ENCODE measurements at places on chromosomes 1 and 21.

GRCh38 chr1:95278173-95279006 lies 44.4 kb downstream of the RWDD3 start:
- DNase-seq: no peak

GRCh38 chr1:156937883-156938282 lies 17.5 kb downstream of the LRRC71 start:
- no peak for DNase-seq

DNA sequence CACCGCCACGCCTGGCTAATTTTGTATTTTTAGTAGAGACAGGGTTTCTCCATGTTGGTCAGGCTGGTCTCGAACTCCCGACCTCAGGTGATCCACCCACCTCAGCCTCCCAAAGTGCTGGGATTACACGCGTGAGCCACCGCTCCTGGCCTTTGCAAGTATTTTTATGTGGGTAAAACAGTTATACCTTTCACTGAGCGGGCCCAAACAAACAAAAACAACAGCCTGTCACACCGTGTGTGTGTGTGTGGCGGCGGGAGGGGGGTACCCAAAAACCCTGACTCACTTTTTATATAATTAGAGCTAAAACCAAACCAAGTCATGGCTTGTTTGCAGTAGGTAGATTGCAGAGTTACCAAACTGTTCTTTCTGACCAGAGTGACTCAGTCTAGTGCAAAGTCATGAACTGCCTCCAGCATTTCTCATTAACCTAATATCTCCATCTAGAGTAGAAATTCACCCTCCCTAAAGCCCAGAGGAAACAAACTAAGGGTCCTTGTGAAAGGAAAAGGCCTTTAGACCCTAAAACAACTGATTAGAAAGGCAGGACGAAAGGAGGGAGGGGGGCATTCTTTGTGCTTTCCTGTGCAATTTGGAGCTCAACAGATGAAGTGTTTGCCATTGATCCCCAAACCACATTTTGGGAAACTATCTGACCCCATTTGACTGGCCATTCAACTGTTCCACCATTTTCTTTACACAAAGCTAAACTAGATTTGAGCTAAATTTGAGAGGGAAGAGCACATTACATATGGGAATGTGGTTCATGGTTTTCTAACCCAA lies 181.0 kb downstream of the DHRS3 start:
- DNase-seq: no peak

DNA sequence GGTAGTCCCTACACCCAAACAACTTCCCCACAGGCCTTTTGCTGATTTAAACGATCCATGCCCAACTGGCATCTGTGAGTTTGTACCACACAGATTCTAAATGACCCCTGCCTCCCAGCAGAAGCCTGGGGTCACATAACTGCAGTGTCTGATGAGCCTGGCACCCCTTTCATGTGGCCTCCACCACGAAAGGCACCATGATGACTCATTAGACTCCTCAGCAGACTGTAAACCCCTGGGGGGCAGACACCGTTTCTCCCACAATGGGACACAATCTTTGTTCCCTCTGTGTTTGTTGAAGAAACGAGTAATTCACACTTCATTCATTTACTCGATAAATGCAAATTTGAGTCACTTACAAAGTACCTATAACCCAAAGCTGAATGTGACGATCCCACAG lies 81.6 kb downstream of the CCDC185 start:
- DNase-seq: no peak

DNA sequence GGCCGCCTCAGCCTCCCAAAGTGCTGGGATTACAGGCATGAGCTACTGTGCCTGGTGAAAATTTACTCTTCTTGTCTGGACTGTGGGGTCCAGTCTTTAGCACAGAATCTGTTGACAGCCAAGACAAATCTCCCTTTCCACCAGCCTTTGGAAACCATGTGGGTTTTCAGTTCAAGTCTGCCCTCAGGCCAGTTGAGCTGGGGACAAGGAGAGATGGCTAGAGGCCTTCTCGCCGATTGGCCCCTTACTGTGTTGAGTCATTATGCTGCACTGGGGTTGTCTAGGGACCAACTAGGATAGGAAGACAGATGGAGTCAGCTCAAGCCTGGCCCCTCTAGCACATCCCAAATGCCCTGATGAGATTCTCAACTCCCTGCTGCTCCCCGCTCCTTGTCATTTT lies 8.6 kb upstream of the NKAIN1 start:
- no peak for DNase-seq

DNA sequence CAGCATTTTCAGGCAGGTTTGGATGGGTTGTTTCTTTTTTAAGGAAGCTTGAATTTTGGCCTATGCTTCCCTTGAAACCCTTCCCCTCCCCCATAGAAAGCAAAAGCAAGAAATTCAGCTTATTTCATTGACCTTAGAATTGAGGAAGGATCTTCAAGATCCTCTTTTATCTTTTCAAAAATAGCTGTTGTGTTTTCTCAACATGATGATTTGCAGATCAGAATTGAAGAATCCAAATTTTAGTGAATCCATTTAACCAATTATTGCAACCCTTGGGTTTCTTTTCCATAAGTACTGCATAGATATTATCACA lies 73.7 kb downstream of the LRRC8C start:
- DNase-seq: no peak

GRCh38 chr1:245688536-245689453 lies 534.0 kb downstream of the KIF26B start:
- DNase-seq: no peak

GRCh38 chr1:70674941-70675685 lies 264.0 kb downstream of the CTH start:
- no peak for DNase-seq

DNA sequence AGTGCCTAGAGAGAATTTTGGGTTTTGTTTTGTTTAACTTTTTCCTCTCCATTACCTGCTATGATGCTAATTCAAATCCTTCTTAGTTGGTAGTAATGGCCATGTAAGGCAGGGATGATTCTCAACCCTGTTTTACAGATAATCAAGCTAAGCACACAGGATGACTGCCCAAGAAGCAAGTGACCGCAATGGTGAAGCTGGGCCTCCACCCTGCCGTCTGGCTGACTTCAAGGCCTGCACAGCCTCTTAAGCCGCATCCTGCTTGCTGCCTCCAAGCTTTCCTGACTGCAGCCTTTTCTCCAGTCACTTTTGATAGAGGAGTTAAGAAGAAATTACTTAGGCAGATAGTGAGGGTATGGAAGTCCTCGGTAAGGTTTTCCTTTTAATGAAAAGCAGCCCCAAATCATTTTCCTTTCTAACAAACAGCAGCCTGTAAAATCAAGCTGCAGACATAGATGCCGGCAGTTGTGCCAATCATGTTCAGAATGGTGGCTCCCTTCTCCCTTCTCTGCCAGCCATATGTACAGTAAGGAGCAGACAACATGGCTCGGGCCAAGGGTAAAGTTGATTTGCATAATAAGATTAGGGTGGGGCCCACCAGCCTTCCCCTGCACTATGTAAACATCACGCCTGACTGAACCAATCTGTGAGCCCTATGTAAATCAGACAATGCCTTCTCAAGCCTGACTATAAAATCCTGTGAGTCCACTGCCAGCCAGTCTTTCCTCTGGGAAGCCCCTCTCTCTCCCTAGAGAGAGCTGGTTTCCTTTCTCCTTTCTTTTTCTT lies 8.8 kb upstream of the CTBS start:
- no peak for DNase-seq

- DNase-seq: no peak
Measured at GRCh38 chr1:163561580-163562295, 240.0 kb downstream of the NUF2 start.

- no peak for DNase-seq
Measured at GRCh38 chr1:26972390-26972789, 12.1 kb upstream of the KDF1 start.

- DNase-seq: no peak
Measured at GRCh38 chr1:112247036-112247597, 148.9 kb upstream of the CTTNBP2NL start.

- no peak for DNase-seq
Measured at GRCh38 chr1:2547210-2548067, 8.7 kb upstream of the TNFRSF14 start.

GRCh38 chr1:154760469-154760933 lies 109.6 kb downstream of the KCNN3 start:
- DNase-seq: no peak

GRCh38 chr1:60637651-60638050 lies 444.7 kb upstream of the NFIA start:
- no peak for DNase-seq

DNA sequence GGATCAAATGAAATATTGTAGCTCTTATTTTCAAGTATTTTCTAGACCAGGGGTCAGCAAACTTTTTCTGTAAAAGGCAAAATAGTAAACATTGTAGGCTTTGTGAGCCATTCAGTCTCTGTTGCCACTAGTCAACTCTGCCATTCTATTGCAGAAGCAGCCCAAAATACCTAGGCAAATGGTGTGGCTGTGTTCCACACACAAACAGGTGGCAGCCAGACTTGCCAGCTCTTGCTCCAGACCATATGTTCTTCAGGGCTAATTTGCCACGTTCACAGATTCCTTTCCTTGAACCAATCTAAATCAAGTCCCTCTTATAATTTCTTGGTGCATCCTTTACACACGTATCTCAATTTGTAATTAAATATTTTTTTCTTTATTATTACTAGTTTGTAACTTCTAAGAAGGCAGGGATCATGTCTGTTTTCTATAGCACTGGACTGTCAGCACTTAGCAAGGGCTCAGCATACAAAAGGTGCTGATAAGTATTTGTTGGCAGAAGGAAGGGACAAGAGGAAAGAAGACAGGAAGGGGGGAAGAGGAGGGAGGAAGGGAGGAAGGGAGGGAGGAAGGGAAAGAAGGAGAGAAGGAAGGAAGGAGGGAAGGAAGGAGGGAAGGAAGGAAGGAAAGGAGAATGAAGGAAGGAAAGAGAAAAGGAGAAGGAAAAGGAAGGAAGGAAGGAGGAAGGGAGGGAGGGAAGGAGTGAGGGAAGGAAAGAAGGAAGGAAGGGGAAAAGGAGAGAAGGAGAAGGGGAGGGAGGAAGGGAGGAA lies 106.5 kb upstream of the EDEM3 start:
- DNase-seq: no peak

GRCh38 chr1:220796530-220796929 lies 9.8 kb downstream of the MTARC1 start:
- DNase-seq: no peak

GRCh38 chr1:25100151-25100833 lies 132.0 kb downstream of the SYF2 start:
- no peak for DNase-seq

GRCh38 chr1:96554364-96554763 lies 167.2 kb upstream of the PTBP2 start:
- DNase-seq: no peak

DNA sequence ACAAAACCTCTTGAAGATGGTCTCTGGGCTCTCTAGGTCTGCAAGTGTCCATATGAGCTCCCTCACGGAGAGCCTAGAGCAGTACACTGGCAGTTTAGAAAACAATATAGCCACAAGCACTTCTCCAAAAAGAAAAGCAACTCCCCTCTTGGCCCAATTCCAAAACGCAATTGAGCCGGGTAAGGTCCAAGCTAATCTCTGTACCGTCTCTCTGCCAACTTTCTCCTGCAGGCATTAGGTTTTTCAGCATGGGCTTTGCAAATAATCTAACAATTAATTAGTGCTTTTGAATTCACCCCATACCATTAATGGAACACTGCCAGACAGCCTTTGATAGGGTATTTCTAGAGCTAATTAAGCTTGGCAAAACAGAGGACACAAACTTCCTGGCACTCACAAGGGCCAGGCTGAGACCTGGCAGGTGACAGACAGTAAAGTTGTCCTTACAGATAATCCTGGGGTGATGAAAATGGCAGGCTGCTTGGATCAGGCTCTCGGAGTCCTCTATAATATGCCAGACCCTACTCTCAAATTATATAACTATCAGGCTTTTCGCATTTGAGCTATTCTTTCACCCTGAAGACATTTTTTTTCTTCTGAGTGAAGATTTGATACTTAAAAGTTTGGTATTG lies 39.8 kb downstream of the TGFBR3 start:
- no peak for DNase-seq

DNA sequence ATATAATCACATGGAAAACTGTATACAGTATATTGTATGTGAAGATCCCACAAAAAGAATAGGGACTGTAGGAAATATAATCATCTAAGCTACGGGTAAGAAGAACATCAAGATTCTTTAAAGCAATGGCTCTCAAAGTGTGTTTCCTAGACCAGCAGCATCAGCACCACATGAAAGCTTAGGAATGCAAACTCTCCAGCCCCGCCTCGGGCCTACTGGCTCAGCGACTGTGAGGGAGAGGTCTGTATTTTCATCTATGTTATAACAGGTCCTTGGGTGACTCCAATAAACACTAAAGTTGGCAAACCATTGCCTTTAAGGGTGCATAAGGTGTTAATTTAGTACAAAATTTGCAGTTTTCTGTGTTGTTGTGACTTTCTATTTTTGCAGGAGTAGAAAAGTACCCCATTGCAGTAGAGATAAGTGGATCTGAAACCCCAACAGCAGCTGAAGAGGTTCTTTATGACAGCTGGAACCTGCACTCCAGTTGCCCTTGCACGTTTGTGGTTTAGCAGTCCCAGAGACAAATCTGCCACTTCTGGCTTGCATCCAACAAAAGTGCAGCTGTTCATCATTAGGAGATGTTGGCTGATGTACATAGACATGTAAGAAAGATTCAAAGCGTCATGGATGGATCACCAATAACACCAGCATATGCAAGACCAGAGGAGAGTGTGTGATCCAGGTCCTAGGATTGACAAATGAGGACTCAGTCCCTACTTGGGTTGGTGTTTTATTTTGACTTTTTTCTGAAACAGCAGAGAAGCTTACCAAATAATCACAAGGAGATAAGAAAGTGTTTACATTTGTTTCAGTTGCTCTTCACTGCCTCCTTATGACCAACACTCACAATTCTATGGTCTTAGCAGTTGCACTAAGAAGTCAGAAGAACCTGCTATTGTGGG lies 15.9 kb upstream of the IFNAR1 start:
- DNase-seq: no peak

- no peak for DNase-seq
Measured at GRCh38 chr1:89670711-89671110, 37.8 kb downstream of the LRRC8C start.

GRCh38 chr21:42607525-42608102 lies 45.8 kb upstream of the PDE9A start:
- DNase-seq: no peak

DNA sequence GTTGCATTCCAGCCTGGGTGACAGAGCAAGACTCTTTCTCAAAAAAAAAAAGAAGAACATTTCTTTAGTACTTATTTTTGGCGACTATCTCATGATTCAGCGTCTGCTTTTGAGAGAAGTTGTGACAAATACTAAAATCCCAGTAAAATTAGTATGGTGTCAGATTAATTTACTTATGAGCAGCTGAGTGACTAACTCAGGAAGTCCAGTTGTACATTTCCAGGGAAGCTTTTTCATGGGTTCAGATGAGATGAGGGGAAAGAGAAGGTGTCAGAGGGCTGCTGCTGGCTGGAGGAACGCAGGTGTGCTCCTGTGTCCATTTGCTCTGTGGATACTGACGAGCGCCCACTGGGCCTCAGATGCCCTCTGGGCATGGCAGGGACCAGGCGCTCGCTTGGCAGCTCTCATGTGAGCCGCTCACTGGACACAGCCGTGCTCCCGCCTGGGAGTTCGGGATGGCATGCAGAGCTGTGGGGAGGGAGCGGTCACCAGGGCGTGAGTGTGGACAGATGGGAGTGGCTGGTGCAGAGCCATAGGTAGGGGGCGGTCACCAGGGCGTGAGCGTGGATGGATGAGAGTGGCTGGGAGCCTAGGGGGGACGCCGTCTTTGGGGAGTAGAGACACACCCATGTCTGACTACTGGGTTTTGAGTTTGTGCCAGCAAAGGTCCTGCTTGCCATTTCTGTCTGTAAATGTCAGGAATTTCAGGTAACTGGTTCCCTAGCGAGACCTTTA lies 55.0 kb downstream of the ADARB1 start:
- DNase-seq: no peak
